ENCODE measurements at places on chromosomes 12 and 14.

DNA sequence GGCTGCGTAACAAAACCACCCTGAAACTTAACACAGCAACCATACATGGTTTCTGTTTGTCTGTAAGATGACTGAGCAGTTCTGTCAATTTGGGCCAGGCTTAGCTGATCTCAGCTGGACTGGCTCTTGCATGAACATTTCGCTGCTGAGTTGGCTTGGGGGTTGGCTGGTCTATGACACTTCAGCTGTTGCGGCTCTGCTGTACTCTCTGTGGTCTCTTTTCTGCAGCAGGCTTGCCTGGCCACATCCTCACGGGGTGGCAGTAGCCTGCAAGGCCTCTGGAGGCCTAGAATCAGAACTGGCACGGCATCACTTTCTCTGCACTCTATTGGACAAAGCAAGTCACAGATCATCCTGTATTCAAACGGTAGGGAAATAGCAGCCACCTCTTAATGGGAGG, 216.2 kb downstream of the BCL11B start:
- DNase-seq: no peak

DNA sequence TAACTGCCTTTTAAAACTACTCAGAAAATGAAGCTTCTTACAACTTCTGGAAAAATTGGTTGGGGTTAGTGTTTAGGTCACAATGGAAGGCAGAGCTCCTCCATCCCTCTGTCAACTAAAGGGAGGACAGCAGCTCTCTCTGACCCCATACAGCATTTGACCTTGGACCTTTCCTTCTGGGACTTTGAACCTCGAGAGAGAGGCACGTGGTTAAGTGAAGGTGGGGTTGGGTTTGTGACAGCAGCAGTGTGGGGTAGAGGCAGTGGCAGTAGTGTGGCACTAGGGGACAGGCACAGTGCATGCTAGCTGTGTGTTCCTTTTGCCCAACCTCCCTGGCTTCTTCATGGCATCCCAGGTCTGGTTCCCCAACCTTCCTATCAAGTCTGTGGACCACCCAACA, 9.4 kb upstream of the C12orf75 start:
- DNase-seq: no peak

- peak; percentile 20 for DNase-seq
These were observed 694 bp downstream of the AKAP5 start for GRCh38 chr14:64465831-64466554.

DNA sequence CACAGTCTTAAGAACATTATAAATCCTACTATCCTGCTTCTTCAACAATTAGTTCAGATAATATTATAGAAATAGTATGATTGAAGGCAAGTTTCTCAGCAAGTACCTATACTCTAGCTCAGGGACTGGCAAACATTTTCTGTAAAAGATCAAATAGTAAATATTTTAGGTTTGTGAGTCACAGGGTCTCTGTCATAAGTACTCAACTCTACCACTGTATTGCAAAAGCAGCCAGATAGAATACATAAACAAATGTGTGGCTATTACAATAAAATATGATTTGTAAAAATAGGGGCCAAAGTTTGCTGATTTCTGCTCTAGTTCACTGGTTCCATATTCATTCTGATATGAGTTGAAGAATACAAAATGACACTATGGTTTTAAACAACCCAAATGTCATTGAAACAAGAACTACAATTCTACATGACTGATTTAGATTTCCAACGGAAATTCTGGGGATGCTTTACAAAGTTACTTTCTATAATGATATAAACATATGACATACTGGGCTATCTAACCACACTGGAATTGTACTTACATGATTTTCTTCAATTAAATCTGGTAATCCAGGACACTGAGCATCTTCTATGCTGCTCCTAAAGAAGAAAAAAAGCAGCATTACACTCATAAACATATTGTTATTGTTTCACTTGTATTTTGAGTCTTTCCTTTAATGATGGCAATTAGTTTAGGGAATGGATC, 23.2 kb downstream of the LGALS3 start:
- DNase-seq: no peak

DNA sequence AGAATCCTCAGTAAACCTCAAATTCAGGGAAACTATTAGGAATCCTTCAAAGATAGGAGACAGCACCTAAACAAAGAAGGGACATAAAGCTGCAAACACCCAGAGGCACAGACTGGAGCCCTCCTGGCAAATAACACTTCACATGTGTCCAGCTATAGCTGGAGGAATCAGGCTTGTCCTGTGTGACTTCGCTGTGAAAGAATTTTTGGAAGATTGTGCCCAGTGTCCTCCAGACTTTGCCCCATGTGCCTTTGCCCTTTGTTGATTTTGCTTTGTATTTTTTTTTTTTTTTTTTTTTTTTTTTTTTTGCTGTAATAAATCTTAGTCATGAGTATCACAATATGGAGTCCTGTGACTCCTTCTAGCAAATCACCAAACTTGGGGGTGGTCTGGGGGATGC, 136.8 kb downstream of the KCNH5 start:
- DNase-seq: no peak

GRCh38 chr14:106141242-106142220, 615.1 kb downstream of the TMEM121 start:
- DNase-seq: no peak

DNA sequence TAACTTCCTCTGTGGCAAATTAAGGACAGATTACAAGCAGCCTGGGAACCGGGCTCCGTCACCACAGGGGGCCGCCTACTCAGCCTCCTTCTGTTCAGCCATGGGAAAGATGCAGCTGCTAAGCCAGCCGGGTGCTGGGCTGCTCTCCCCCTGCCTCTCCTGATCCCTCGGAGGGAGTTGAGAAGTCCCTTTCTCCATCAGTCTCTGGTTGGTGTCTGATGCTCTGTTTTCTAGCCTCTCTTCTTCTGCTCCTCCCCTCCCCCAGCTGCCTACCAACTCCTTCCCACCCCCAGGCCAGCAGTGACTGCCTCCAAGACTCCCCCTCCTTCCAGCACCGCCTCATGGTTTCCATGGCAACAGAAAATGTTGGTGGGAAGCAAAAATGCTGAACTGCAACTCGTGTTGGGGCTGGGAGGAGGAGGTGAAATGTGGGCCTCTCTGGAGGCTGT, 486.7 kb downstream of the APAF1 start:
- no peak for DNase-seq

GRCh38 chr14:91947475-91948184, at the start of gene FBLN5:
Gene FBLN5, minus strand, starts transcription at chr14:91947694. Its CDS starts 465 bp downstream, at chr14:91947229.
- DNase-seq: peak; percentile 87

DNA sequence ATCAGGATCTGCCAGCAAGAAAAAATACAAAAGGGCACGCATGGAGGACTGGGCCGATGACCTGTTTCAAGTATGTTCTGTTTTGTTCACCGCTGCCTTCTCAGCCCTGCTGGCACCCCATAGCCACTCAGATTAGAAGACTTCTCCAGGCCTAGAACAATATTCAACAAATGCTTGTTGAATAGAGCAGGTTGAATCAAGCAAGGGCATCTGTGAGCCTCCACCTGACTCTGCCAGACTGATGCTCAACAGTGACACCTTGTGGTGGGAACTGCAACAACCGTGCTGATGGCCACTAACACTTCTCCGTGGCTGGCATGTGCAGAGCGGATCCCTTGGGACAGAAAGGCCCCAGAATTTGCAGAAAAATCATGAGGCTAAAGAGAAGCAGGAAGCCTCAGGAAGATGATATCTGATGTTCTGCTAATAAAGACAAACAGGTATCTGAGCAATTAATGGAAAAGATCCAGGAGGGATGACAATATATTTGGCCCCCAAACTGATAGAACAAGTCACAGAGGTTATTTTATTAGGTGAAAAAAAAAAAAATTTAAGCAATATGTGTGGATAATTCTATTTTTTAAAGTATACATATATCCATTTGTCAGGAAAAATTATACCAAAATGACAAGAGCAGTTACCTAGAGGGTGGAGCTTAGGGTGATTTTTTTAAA, 114.3 kb downstream of the KSR2 start:
- no peak for DNase-seq

- DNase-seq: no peak
These were observed 13.1 kb downstream of the GPR68 start for GRCh38 chr14:91231446-91231845.

GRCh38 chr12:104751594-104751993, 206.5 kb downstream of the SLC41A2 start:
- DNase-seq: no peak

DNA sequence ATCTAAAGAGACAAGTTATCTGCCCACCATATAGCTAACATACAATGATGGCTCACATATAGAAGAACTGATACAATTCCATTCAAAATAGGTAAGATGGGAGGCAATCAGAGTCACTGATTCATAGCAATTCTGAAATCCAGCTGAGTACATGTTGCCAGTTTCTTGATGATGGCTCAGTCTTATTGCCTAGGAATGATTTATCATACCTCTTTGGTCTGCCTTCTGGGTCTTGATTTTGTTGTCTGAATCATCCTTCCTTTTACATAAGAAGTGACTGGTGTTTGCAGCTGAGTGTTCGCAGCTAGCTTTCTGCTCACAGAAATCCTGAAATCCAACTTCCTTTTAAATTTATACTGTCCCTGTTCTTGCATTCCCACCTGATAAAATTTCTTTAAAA, 463.2 kb upstream of the MGAT4C start:
- no peak for DNase-seq

GRCh38 chr12:57616383-57617101, 5.3 kb downstream of the ARHGEF25 start:
- no peak for DNase-seq

GRCh38 chr12:49646871-49647654, 23.7 kb downstream of the PRPF40B start:
- DNase-seq: no peak

Data from GM04504 (cell line).